ENCODE measurements at places on chromosomes 2 and 18.

- no peak for DNase-seq
These were observed 158.6 kb upstream of the DLX2 start for GRCh38 chr2:172261292-172261691.

DNA sequence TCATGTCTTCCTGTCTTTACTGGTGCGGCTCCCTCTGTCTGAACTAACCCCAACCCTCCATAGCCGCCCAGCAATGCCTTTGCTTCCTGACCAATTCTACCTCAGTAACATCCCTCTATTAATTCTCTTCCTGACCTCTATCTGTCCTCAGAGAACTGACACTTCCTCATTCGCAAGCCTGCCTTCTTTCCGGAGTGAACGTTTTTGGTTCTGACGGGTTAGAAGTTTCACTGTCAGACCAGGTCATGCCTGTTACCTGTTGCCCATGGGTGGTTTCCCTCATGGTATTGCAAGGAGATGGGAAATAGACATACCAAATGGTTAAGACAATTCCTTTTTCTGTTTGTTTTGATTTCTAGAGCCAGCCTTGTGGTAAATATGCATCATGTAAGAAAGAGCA is 453.4 kb upstream of the SLC14A2 start:
- no peak for DNase-seq

GRCh38 chr2:150732491-150732890 is 245.0 kb upstream of the RND3 start:
- no peak for DNase-seq

DNA sequence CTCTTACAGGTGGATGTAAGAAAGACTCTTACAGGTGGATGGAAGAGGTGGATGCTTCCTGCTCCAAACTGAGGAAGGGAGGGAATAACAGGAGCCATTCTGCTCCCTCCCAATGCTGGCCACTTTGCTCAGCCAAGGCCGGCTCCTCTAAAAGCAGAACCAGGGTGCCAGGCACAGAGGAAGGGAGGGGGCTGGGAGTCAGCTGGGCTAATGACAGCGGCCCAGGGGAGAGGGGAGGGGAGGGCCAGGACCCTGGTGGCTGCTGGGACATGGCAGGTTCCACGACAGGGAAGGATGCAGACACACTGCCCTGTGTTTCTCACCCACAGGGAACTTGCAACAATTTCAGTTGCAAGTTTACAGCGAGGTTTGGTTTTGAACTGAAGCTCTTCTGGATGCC is 173.4 kb downstream of the ANAPC1 start:
- DNase-seq: no peak

DNA sequence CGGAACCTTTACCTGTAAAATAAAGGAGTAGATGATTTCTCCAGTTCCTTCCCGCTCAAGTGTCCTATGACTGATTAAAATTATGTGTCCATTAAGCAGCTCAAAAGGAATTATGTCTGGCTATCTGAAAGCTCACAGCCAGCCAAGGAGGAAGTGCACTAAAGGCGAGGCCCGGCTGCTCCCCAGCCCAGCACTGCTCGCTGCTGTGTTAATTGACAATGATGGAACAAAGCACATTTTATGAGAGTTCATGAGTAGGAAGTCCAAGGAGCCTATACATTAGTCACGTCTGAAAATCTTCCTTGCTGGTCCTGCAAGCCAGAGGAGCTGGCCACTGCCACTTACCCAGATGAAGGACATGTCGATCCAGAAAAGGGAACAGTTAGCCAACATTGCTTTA is 14.3 kb downstream of the TTC32 start:
- DNase-seq: no peak

DNA sequence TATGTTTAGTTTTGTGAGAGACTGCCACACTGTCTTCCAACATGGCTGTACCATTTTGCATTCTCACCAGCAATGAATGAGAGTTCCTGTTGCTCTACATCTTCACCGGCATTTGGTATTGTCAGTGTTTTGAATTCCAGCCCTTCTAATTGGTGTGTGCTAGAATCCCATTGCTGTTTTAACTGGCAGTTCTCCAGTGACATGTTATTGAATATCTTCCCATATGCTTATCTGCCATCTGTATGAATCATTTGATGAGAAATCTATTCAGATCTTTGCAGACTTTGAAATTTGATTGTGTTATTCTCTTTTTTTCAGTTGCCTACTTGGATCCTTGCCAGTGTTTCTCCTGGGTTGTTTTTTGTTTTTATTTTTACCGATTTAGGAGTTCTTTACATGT is 99.0 kb downstream of the SNTG2 start:
- DNase-seq: no peak

DNA sequence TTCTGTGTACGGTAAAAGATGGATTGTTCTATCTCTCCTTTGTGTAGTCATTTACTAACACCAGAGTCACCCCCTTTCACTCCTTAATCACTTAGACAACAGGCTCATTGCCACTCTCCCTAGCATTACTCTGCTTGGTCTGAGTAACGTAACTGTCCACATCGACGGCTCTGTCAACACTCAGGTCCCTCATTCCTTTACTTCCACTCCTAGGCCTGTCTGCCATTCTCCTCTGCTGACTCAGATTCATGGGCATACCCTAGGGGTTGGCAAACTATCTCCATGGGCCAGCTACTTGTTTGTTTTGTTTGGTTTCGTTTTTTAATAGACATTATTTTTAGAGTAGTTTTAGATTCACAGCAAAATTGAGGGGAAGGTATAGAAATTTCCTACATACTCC is 243.9 kb downstream of the NR4A2 start:
- no peak for DNase-seq

GRCh38 chr2:39481611-39482010 is 44.5 kb upstream of the MAP4K3 start:
- no peak for DNase-seq

DNA sequence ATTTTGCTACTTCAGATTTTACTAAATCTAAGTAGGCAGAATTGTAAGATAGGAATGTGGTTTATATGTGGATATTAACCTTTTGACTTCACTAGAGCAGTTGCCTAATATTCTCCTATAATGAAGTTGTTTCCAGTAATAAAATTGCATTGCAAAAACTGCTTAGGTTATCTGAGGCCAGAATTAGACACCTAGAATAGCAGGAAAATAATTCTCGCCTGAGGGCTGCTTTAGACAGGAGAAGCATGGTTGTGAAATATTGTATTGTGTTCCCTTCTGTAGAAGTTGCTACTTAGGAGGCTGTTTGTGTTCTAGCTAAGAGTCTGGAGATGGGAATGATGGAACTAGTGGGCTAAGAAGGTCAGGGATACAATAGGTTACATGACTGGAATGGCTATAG is 146.3 kb downstream of the PLCL1 start:
- no peak for DNase-seq

- DNase-seq: no peak
These were observed 225.7 kb upstream of the SPOPL start for GRCh38 chr2:138275881-138276280.

DNA sequence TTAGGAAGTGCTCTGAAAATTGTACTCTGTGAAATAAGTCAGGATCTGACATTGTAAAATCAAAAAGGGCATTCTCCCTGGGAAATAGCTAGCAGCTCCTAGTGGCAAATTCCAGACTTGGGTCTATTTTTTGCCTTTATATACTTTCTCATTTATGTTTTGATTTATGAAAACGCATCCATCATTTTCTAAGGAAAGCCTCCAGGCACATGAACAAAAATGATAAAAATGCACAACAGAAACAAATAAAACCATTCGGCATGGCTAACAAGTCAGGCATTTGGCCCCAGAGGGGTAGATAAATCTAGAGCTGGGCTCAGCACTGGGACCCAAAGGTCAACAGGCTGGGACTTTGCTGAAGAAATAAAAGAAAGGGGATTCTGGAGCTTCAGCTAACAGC is 167.0 kb downstream of the BCL11A start:
- DNase-seq: no peak

DNA sequence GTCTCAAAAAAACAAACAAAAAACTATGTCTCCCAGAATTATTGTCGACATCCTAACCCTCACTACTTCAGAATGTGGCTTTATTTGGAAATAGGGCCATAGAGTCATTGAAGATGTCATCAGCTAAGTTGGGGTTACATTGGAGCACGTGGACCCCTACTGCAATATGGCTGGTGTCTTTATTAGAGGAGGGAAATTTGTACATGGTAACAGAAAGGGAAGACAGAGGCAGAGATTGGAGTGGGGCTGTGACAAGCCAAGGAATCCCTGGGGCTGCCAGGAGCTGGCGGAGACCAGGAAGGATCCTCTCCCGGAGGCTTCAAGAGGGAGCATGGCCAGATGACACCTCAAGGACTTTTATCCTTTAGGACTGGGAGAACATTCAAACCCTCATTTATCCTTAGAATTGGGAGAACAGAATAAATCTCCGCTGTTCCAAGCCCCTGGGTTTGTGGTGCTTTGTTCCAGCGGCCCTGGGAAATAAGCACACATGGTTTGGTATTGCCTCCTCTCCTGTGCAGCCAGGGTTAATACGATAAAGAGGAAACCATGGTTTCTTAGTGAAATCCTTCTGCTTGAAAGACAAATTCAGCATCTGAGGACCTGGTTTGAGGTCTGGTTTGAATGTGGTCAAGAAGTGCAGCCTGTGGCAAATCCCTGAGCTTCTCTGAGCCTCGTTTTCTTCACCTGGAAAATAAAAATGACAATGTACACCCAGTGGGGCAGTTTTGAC is 184.7 kb downstream of the MYCN start:
- DNase-seq: no peak

- DNase-seq: no peak
These were observed 79.8 kb downstream of the ASB1 start for GRCh38 chr2:238506371-238507068.

DNA sequence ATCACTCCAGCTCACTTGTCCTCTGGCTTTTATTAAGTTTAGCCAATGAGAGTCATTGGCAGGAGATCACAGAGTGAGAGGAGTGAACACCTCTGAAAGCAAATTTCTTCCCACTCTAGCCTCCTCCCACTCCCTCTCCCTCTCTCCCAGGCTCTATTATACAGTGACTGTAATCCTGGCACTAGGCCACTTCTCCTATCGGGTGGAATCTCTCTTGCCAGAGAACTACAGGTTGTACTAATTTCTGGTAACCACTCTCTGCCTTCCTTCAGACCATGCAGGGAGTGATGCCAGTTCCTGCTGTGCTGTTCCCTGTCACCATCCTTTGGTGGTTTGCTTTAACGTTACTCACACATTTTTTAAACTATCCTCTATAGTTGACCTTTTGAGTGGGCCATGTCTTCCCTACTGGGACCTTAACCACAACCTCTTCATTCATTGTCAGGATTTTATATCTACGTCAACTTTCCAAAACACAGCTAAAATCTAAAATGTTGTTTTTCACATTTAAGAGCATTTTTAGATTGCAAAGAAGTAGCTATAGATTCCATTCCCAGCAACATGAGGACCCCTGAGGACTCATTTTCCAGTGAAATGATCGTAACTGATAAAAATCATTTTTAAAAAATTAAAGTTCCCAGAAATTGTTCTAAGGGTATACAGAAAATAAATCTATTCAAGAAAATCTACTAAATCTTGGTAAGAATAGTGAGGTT is 217.1 kb downstream of the MREG start:
- peak; percentile 11 for DNase-seq

DNA sequence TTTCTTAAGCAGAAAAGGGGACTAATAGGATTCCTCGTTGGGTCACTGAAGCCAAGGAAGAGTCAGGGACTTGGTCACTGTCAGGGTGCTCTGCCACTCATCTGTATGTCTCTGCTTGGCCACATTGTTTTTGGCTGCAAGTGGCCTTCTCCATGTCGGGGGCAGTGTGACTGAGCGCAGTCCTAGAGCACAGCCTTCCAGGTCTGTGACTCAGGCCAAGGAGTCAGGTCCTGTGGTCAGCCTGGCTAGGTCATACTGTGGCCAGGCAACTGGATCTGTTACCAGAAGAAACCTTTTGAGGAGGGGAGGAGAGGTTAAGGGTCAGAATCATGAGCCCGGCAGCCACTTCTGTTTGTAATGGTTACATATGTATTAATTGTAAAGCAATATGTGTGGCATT is 61.3 kb downstream of the GALNT1 start:
- DNase-seq: no peak

DNA sequence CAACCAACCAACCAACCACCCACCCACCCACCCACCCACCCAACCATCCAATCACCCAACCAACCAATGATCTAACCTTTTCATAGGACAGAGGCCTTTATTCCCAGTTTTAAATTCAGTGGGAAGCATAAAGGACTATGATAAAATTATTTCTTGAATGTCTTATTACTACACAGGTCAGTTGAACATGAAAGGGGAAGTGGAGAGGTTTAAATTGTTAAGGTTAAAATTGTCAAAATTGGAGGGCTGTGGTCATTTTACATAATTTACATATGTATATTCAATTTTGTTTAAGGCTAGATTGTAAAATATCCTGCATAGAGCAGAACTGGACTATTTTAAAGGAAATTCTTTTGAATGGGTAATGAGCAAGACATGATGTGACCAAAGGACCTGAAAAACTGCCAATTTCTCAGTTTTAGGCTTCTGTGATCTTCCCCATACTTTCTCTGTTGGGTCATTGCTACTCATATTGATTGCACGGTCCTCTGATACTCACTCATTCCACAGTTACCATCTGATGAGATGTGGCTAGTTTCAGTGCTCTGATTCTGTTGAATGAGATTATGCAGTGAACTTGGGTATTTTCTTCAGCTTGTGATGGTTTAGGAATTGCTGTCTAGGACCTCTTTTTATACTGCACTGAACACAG is 127.4 kb downstream of the PLCL1 start:
- peak; percentile 7 for DNase-seq

DNA sequence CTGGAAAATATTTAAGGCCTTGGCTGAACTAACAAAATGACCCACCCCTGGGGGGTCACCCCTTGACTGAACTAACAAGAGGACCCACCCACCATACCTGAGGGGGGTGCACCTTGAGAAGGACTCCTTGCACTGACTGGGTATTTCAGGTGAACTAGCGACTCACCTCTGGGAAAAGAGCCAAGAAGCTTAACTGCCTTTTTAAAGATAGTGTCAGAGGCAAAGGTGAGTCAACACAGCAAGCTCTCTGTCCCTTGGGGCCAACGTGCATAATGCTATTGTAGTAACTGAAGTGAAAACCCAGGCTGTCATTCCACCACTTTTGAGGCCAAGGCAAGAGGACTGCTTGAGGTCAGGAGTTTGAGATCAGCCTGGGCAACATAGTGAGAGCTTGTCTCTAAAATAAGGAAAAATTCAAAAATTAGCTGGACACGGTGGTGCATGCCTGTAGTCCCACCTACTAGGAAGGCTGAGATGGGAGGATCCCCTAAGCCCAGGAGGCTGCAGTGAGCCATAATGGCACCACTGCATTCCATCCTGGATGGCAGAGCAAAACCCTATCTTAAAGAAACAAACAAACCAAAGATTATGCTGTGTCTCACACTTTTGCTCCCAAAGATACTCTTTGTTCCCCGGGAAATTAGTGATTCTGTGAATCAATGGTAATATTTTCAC is 36.4 kb upstream of the ZCCHC2 start:
- DNase-seq: no peak

DNA sequence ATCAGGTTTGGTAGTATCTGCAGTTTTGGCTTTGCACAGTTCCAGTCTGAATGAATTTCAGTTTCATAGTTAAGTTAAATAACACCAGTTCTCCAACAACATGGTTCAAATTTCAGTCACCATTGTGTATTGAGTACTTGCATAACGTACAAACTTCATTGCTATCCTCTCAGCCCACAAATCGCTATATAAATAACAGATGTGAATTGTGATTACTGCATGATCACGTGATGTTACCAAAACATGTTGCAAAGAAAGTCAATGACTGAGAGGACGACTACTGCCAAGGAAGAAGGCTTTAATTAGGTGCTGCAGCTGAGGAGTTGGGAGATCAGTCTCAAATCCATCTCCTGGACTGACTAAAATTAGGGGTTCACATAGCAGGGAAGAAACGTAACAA is 48.2 kb downstream of the COL4A4 start:
- DNase-seq: peak; percentile 32
